ENCODE measurements at places on chromosomes 7 and 10. TPM values are rescaled to one million over a fixed set of nuclear protein-coding genes. Genes with fewer than 3 reads are reported as not detected.

TUBAL3 gene
- total RNA-seq, result not detected

IGFBP3 gene
- 6.8 TPM for total RNA-seq

GPR15LG gene
- total RNA-seq, result not detected

SYPL1 gene
- 76.7 TPM for total RNA-seq

EGR2 gene
- total RNA-seq, result 0.84 TPM

GDF2 gene
- not detected for total RNA-seq

TACR2 gene
- not detected for total RNA-seq

TMEM273 gene
- total RNA-seq, result not detected

GCK gene
- 0.86 TPM for total RNA-seq

TBX20 gene
- total RNA-seq, result 18.6 TPM

TRIM74 gene
- 0.69 TPM for total RNA-seq

VCL gene
- 109 TPM for total RNA-seq

SCIN gene
- total RNA-seq, result not detected

PPIA gene
- 1,835 TPM for total RNA-seq

PON3 gene
- total RNA-seq, result not detected

MKI67 gene
- 110 TPM for total RNA-seq

CBX3 gene
- total RNA-seq, result 219 TPM

OLAH gene
- total RNA-seq, result not detected

WNT8B gene
- total RNA-seq, result not detected

TFEC gene
- not detected for total RNA-seq

ZNF800 gene
- 16.8 TPM for total RNA-seq

SPDYE16 gene
- total RNA-seq, result not detected

FXYD4 gene
- total RNA-seq, result not detected

ICA1 gene
- total RNA-seq, result 53.3 TPM

C10orf105 gene
- 0.27 TPM for total RNA-seq

HOXA2 gene
- total RNA-seq, result not detected

UTF1 gene
- total RNA-seq, result 1.9 TPM

NPY4R gene
- total RNA-seq, result 0.14 TPM

CH25H gene
- total RNA-seq, result not detected

IFIT2 gene
- total RNA-seq, result 0.37 TPM

LIPM gene
- not detected for total RNA-seq

SFTPA1 gene
- total RNA-seq, result not detected

ENKUR gene
- total RNA-seq, result not detected

MPP7 gene
- 7.7 TPM for total RNA-seq

PIP4K2A gene
- total RNA-seq, result 17.8 TPM

WAPL gene
- 48.0 TPM for total RNA-seq

SLC18A3 gene
- not detected for total RNA-seq

PURB gene
- 29.8 TPM for total RNA-seq

MUC12 gene
- 5.9 TPM for total RNA-seq

PLXNA4 gene
- 23.9 TPM for total RNA-seq

VAX1 gene
- total RNA-seq, result 3.5 TPM

MYH16 gene
- not detected for total RNA-seq

NUTM2B gene
- total RNA-seq, result 0.27 TPM

GTF2I gene
- total RNA-seq, result 519 TPM

ST8SIA6 gene
- total RNA-seq, result 0.46 TPM

NOD1 gene
- 3.3 TPM for total RNA-seq

All from endodermal cell (in vitro differentiated cells).